ENCODE measurements at places on chromosomes 4 and X.

DNA sequence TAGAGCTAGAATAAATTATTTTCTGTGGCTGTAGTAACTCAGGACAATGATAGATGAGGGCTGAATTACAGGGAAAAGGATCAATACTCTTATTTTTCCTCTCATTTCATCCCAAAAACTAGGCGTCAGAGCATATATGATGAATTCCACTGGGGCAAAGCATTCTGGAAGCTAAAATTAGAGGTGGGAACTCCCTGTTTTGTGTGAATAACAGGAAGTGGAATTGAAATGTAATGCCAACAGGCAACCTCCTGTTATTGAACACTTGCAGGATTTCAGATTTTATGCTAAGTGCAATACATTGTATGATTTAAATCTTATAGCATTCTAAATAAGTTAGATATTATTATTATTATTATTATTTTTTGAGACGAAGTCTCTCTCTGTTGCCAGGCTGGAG lies 20.9 kb downstream of the HSD17B11 start:
- DNase-seq: no peak

GRCh38 chr4:12770351-12770750 lies 713.8 kb downstream of the RAB28 start:
- no peak for DNase-seq

DNA sequence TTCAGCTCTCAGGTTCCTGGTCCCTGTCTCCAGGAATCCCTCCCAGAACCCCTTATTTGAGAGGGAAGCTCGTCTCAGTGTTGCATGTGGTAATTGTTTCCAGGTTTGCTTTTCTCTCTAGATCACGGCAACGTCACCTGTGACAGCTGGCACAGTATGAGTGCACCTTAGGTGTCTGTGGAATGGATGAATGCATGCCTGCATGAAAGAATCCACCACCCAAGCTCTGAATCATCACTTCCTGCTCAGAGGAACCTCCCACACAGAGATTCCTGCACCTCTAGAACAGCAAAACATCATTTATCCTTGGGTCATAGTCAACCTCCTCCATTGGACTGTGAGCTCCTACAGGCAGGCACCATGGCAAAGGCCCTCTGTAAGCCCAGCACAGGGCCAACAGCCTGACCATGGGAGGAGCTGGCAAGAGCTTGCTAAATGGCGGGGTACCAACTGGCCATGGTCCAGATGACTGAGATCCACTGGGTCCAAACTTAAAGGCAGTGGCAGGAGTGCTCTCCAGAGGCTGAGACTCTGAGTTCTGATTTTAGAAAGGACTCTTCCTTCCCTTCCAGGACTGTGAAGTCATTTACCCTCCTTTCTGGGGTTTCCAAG lies 116.2 kb downstream of the SLC2A9 start:
- no peak for DNase-seq

DNA sequence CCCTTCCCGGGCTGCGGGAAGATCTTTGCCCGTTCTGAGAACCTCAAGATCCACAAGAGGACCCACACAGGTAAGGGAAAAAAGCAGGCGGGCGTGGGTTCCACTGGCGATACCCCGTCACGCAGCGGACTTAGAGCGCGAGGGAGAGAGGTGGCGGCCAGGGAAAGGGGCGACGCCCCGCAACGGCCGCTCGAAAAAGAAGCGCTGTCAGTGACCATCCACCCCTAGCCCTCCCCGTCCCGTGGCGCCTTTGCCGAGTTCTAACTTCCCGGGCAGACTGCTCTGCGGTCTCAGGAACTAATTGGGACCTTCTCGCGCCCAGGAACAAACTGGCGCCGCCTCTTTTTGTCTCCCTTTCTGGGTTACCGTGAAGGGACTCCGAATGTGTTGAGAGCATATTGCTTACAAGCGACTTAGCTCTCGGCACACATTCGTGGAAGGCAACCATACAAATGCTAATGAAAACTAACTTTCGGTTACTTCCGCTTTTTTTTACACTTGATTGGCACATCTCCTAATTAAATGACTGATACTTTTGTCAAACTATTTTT lies 1.8 kb downstream of the ZIC3 start:
- DNase-seq: no peak

- DNase-seq: no peak
Observed at GRCh38 chr4:94523033-94523580, 71.4 kb downstream of the PDLIM5 start.

DNA sequence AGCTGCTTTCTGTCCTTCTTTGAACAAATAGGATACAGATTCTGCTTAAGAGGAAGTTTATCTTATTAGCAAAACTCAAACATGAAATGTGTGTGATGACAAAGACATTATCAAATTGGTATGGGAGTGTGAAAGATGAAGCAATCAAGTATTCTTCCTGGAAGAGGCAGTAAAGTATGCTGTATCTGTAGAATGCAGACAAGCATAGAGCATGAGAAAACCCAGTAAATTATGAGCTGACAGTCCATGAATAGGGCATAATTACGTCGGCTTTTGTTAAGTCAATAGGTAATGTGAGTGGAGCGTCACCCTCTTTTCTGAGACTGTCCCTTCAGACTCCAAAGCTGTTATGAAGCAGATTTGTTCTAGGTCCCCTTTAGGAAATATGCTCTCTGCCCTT lies 458.6 kb upstream of the NWD2 start:
- no peak for DNase-seq
